ENCODE measurements at places on chromosomes 1 and 21. TPM values are rescaled to one million over a fixed set of nuclear protein-coding genes. Genes with fewer than 3 reads are reported as not detected.

Gene POU3F1
- total RNA-seq, result 5.9 TPM

Gene CRP
- total RNA-seq, result not detected

Gene TMEM269
- 0.94 TPM for total RNA-seq

Gene DR1
- total RNA-seq, result 25.7 TPM

Gene OR10J1
- not detected for total RNA-seq

Gene C4BPA
- total RNA-seq, result not detected

Gene SPATC1L
- total RNA-seq, result 10.3 TPM

Gene ADGRL4
- total RNA-seq, result 3.1 TPM

Gene LRRC7
- total RNA-seq, result 639 TPM

Gene MRPS6
- 28.5 TPM for total RNA-seq

Gene S100A9
- total RNA-seq, result 9.1 TPM

Measured in parietal lobe (tissue), 2 donors.